ENCODE measurements at places on chromosomes 4 and X.

DNA sequence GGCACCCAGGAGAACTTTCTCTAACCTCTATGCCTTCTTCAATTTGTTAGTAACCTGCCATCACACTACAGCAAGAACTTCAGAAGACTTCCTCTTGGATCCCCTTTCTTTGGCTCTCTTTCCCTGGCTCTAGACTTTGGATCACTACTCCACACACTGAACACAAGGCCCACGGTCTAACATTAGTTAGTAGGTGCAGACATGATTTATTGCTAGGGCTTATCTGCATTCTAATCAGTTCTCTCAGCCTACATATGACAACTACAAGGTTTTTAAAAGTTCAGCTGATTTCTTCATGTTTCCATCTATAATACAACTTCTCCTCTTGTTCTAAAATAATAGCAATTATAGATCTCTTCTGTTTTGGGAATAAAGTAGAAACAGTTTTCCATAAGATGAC lies 209.1 kb upstream of the ANXA10 start:
- DNase-seq: no peak

- no peak for DNase-seq
Measured at GRCh38 chr4:59122626-59123025, 2012.4 kb upstream of the IGFBP7 start.

DNA sequence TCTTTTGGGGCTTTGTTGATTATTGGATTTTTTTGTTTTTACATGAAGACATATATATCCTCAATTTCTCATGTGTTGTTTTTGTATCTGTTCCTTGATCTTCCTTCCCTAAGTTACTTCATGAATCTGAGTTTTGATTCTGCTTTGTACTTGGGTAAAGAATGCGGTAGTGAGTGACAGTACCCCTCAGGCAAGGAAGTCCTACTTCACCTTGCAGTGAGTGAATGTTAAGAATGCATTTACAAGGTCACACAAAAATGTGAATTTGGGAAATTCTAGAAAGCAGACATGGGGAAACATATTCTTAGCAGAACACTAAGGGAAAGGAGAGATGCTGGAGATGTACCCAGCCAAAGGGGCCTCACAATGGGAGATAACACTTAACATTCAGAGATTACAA lies 373.1 kb upstream of the LCORL start:
- DNase-seq: no peak

DNA sequence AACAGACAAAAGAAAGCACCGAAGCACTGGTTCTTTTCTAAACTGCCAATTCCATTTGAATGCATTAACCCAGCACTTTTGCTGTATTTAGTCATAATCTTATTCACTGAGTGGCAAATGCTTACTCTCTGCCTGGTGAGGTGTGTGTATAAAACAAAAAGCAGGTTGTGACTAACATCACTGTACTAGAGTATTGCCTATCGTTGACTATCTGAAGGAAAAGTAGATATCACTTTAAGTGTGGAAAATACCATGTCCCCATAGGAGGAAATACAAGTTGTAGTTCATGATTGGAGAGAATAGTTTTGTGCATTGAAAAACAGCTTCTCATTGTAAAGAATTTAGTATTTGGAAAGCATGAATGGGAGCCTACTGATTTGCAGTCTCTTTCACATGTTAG lies 2.7 kb downstream of the PDLIM5 start:
- peak; percentile 49 for DNase-seq

GRCh38 chrX:97372001-97372766 lies 488.5 kb downstream of the RPA4 start:
- no peak for DNase-seq

- peak; percentile 41 for DNase-seq
Measured at GRCh38 chr4:88526221-88526815, 2.7 kb upstream of the PYURF start.

DNA sequence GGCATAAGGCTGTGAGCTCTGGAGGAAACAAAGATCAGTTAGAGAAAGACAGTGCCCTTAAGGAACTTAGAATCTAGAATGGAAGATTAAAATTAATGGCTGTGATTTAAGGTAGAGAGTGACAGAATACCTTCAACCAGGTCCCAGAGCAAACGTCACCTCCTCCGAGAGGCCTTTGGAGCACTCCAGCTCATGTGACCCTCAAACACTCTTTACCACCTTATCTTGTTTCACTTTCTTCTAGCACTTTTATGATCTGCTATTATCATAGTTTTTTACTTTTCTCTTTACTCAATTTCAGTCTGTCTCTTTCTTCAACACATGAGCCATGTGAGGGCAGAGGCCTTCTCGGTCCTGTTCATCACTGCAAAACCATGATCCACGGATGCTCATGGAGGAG lies 187.0 kb downstream of the SMIM20 start:
- DNase-seq: no peak

DNA sequence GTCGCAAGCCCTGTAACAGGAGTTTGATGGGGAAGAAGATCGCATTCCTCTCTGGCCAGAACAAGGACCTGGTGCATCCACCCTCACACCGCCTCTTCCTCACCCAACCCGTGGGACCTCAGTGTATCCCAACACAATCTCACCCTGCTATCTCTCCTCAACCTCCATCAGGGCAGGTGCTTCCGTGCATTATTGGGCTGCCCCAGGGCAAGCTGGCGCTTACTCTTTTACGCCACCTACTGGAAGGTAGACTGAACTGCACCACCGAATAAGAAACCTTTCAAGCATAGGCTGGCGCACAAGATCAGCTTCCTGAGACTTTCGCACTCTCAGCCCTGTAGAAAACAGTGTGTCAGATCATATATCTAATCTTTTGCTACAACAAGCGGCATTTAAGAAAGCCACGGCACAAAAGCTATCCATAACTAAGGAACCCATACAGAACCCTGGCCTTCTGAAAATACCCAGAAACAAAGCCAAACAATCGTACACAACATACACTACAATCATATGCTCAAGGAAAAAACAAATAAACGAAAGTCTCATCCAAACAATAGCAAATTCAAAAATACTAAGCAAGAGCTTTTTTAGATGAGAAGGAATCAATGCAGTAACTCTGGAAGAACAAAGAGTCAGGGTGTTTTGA lies 209.3 kb downstream of the UGT8 start:
- peak; percentile 49 for DNase-seq

DNA sequence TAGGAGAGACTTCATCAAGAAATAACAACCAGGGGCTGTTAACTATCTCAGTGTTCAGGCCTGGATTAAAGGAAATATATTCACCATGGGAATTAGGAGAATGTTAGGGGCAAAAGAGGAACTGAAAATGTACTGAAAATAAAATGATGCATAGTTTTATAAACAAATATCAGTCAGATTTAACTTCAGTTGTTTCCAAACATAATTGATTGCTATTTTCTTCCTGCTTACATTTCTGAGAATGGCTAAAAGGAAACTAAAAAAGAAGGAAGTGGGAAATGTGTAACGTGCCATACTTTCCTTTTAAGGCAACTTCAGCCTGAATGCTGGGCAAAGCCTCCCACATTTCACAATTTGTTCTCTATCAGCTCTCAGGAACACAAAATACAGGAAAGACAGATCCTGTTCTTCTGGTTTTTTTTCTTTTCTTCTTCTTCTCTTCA lies 178.1 kb downstream of the MAML3 start:
- peak; percentile 6 for DNase-seq

- DNase-seq: no peak
Measured at GRCh38 chr4:109864134-109864533, 16.2 kb downstream of the LRIT3 start.

DNA sequence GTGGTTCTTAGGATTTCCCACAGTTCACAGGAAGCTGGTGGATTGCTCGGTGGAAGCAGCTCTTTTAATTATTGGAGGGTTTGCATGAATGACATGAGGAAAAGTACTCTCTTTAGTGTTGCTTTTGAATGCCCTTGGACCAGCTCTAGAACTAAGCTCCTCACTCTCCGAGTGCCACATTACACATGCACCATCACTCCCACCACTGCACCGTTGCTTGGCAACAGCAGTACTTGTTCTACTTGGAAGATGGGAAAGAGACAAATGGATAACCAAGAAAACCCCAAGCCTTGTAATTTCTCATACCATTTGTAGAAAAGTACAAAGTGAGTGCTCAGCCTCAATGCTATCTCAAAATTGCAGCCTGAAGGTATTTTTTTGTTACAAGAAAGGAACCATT lies 620.2 kb upstream of the BOD1L1 start:
- no peak for DNase-seq
